ENCODE measurements at places on chromosomes 2 and 18.
A peak's percentile ranks its signal among the peaks of the same experiment; 100 is the strongest.

- DNase-seq = no peak
Observed at GRCh38 chr18:76588601-76589226, 93.7 kb upstream of the ZNF516 start.

DNA sequence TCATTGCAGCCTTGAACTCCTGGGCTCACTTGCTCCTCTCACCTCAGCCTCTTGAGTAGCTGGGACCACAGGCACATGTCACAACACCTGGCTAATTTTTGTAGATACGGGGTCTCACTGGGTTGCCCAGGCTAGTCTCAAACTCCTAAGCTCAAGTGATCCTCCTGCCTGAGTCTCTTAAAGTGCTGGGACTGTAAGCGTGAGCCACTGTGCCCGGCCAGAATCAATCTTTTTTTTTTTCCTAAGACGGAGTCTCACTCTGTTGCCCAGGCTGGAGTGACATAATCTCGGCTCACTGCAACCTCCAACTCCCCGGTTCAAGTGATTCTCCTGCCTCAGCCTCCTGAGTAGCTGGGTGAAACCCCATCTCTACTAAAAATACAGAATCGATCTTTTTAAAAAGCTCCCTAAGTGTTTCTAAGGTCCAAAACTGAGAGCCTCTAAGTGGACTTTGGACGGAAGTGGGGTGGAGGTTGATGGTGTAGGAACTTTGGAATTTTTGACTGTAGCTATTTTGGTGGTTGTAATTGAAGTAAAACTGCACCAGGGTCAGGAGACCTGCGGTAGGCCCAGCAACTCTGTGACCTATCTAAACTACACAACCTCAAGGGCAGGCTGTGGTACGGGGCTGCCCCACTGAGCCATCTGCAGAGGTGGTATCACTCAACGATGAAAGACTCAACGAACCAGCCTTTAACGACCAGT, 82.9 kb downstream of the POLR1A start:
- no peak for DNase-seq

GRCh38 chr2:46669016-46669415, 189.7 kb downstream of the TMEM247 start:
- DNase-seq = no peak

DNA sequence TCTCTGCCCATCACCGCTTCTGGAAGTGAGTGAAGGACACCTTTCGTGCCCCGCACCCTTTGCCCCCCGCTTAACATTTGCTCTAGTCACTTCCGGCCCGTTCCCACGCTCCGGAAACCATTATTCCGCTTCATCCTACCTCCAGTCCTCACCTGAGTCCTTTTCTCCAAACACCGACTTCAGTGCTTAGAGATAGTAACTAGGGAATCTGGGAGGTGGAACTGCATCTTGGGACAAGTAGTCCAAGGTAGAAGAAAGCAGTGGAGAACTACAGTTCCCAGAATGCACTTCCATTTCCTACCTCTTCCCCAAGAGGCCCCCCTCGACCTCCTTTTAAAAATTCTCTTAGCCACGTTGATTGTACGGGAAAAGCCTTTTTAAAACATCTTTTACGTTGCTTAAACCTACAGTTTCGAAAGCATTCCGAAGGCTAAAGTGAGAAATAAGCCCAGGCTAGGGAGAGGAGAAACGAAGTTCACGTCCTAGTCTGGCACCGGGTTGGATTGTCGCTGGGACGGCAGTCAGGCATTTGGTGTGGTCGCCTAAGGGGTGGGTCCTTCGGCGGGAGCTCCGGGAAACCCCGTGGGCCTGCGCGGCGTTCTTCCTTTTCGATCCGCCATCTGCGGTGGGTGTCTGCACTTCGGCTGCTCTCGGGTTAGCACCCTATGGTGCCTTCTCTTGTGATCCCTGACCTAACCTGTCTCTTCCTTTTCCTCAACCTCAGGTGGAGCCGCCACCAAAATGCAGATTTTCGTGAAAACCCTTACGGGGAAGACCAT, at the start of the genes CLHC1 and RPS27A:
Gene CLHC1 (minus strand): TSS at position 210 of the 779 bp plus-strand sequence. CDS start 9,882 bp downstream, outside the sequence.
Gene RPS27A (plus strand): TSS at position 605 of the 779 bp plus-strand sequence. CDS start 137 bp downstream, at position 742.
- peak; percentile 93 for DNase-seq

- no peak for DNase-seq
Observed at GRCh38 chr2:75737961-75738360, 27.2 kb upstream of the GCFC2 start.

DNA sequence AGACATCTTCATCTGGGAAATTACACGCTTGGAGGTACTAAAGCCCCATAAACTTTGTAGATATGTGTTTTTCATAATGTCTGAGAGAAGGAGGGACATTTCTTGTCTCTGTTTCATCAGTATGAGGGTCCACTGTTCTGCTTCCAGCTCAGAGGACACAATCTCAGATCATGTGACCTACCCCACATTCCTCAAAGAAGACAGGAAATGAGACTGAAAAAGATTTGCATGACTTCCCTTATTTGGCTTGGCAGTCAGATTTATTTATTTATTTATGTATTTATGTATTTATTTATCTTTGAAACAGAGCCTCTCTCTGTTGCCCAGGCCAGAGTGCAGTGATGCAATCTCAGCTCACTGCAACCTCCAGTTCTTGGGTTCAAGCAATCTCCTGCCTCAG, 463.7 kb upstream of the RGPD4 start:
- DNase-seq = no peak

GRCh38 chr2:51778806-51779205, 746.9 kb upstream of the NRXN1 start:
- no peak for DNase-seq

DNA sequence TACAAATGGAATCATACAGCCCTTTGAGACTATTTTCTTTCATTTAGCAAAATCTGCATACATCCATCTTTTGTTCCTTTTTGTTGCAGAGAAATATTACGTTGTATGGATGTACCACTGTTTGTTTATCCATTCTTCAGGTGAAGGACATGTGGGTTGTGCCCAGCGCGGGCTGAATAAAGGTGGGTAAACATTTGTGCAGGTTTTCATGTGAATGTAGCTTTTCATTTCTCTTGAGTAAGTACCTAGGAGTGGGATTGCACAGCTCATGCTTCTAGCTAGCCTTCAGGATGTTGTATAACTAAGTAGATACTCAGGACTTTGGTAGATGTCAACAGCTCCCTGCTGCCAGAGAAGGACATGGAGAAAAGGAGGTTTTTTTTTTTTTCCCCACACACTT, 50.6 kb upstream of the SPRED2 start:
- DNase-seq = no peak

GRCh38 chr2:156110890-156111289, 221.6 kb downstream of the NR4A2 start:
- DNase-seq = peak; percentile 44

- no peak for DNase-seq
Observed at GRCh38 chr2:157428500-157429175, 15.3 kb downstream of the CYTIP start.

DNA sequence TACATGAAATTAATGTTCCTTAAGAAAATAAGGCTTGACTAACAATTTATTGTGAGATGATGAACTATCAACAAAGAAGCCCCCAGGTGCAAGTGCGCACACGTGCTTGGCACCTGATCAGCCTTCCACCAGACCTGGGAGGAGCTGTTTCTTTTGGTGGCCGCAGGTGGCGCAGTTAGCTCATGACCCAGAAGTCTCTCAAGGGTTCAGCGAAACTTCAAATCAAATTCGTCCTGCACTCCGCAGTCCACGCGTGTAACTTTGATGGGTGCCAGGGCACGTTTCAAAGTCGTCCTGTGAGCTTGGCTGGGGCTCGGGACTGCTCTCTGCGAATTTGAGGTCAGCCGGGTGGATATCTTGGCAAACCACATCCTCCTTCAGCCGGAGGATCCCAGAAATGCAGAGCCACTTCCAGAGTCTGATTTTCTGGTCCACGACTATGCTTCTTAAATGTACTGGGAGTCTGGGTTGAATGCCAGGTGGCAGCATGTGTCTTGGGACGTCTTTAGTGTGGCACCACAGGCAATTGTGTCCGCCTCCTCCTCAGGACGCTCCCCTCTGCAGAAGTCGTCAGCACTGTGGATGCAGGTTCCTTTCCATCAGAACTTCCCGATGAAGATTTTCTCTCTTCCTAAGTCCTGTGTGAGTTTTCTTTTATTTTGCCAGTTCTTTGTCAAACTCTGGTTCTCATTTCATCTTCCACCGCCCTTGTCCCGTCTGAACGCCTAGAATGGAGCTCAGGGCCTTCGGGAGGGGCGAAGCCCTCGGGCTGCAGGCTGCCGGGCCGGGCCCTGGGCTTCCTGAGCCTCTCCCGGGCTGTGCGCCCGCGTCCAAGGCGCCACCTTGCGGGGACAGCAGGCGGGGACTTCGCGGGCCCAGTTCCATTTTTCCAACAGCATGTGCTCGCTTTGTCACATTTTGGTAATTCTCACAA, 61.3 kb upstream of the RAPGEF4 start:
- peak; percentile 13 for DNase-seq

GRCh38 chr2:77199411-77199810, 322.8 kb downstream of the LRRTM4 start:
- no peak for DNase-seq

DNA sequence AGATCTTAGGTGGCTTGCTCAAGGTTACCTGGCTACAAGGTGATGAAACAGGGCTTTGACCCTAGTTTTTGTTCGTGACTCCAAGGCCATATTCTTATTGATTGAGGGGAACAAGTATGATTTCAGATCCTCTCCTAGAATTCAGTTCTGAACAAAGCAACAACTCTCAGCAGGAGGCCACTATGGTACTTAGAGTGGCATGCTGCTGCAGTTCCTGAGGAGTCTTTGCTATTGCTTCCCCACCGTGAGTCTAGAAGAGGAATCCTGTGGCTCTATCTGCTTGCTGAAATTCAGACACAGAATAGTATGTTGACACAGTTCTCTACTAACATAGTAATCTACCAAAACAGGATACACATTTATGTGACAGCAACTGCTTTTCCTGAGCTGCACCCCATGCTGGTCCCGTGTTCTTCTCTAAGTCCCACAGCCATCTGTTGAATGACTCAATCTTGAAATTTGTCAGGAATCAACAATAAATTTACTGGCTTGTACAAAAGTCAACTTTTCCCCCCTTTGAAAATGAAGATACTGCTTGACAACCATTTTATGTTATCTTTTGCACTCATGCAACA, 4.1 kb downstream of the TGFBRAP1 start:
- DNase-seq = no peak

DNA sequence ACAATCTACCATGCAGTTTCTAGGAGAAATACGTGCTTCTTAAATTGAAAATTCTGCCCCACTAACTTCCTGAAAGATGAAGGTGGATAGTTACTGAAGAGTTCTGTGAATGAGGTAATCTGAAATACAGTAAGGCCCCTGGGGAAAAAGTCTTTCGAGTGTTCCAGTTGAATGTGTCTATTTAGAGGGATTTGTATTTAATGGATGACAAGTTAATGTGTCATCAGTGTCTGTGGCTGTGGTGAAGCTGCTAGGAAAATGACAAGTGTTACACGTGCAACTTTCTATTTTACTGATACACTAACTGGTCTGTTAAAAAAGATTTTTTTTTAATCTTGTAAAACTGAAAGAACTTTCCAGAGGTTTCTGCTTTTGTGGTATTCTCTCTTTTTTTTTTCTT, 384.6 kb downstream of the STK39 start:
- DNase-seq = no peak

- DNase-seq = no peak
Observed at GRCh38 chr2:84435345-84436025, 23.6 kb downstream of the SUCLG1 start.

DNA sequence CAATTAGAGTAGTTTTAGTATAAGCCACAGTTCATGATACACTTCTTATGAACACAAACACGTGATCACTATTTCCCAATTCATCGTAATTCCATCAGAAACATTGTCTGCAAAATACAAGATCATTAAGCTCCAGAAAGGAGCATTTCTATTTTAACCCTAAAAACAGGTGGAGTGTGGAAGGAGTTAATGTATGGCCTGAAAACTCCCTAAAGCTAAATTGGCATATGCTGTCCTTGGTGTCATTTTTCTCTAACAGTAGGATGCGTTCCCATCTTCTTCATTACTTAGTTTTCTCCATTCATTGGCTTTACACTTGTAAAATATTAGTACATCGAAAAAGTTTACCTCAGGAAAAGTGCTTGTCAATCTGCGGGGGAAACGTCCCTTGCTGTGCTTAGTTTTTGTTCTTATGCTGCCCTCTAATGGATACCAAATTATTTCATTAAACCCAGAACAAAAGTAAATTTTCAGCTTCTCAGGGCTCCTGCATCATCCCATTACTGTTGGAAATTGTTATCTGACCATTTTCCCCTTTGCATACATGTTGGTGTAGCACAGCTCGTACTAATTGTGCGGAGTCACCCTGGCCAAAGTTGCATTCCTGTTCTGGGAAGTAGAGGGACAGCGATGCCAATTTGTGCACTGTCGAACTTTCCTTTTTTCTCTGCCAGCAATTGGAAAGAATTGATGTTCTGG, 153.4 kb downstream of the GPD2 start:
- peak; percentile 36 for DNase-seq

- DNase-seq = no peak
Observed at GRCh38 chr2:2901384-2902345, 476.0 kb downstream of the EIPR1 start.
